NCI-H1092 (cell line): ENCODE measurements at places on chromosomes 3 and 15.

DNA sequence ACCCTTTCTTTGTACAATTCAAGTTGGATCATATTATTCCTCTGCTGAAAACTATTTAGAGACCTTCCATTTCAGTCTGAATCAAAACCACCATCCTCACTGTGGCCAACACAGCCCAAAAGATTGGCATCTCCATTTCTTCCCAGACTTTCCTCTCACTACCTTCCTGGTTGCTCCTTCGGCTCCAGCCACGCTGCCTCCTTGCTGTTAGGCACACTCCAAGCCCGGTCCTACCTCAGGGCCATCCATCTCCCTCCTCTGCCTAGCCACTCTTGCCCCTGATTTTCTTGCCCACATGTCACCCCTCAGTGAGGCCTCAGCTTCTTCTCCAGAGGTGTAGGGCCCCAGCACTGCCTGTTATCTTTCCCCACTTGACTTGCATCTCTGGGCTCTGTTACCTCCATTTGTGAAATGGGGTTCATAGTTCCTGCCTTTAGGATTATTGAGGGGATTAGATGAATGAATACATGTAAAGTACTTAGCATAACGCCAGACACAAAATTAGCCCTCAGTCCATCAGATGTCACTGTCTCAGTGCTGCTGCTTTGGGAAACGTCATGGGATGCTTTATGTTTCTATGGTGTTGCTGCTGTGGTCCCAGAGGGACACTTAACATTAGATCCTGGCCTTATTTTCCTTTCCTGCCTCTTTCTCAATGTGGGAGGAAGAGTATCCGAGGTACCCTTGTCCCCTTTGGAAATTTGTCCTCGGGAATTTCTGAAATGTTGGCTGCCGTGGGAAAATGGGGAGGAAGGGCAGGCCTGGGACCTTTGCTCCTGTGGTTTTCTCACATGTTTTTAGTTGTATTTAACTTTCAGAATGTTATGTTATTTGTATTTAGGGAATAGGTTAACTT lies 31.3 kb downstream of the SNRK start:
- no peak for DNase-seq

DNA sequence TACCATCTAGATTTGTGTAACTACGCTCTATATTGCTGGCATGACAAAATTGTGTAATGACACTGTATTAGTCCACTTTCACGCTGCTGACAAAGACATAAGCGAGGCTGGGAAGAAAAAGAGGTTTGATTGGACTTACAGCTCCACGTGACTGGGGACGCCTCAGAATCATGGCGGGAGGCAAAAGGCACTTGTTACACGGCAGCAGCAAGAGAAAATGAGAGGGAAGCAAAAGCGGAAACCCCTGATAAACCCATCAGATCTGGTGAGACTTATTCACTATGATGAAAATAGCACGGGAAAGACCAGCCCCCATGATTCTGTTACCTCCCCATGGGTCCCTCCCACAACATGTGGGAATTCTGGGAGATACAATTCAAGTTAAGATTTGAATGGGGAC lies 905.7 kb downstream of the DIPK2A start:
- DNase-seq = no peak

DNA sequence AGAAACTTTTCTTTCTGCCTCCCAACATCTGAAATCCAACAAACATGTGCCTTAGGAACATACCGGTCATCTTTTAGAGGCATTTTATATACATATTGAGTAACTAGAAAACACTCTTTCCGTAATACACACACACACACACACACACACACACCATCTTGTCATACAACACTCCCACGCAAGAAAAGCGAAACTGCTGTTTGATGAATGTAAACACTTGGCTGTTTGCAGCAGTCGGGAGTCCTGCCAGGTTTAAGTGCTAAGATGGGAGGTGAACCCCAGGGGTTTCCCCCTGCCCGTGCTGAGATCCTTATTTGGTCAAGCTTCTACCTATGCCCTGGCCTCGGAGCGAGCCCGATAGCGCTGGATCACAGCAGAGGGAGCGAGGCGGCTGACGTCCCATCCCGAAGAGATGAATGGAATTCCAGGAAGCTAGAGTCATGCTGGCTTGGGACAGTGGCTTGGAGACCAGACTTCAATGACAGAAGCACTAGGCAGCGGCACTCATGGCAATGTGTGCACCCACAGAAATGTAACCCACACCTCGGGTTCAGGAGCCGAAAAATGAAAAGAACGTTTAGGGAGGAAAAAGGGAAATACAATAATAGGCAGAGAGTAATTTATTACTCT lies 1.3 kb upstream of the THBS1 start:
- no peak for DNase-seq

GRCh38 chr3:121835465-121835801 lies 424 bp downstream of the EAF2 start:
- DNase-seq = no peak

GRCh38 chr15:29784413-29784812 lies 37.9 kb downstream of the TJP1 start:
- no peak for DNase-seq

GRCh38 chr15:33592864-33593263 lies 282.1 kb downstream of the RYR3 start:
- no peak for DNase-seq

- no peak for DNase-seq
Measured at GRCh38 chr15:58490086-58490887, 58.5 kb downstream of the LIPC start.

- no peak for DNase-seq
Measured at GRCh38 chr3:192821161-192821560, 93.8 kb upstream of the FGF12 start.

DNA sequence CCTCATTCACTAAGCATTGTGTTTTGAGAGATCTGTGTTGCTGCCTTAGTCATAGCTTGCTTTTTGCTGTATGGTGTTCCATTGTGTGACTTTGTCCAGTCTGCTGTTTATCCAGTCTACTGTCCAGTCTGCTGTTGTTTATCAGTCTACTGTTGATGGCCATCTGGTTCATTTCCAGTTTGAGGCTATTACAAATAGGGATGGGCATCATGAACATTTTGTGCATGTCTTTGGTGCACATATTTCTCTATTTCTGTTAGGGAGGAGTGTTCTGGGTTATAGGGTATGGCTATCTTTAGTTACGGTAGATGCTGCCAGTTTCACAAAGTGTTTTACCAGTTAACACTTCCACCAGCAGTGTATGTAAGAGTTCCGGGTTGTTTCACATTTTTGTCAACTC lies 22.2 kb upstream of the CLEC3B start:
- no peak for DNase-seq

GRCh38 chr15:60612400-60613048 lies 133.6 kb upstream of the ICE2 start:
- no peak for DNase-seq

DNA sequence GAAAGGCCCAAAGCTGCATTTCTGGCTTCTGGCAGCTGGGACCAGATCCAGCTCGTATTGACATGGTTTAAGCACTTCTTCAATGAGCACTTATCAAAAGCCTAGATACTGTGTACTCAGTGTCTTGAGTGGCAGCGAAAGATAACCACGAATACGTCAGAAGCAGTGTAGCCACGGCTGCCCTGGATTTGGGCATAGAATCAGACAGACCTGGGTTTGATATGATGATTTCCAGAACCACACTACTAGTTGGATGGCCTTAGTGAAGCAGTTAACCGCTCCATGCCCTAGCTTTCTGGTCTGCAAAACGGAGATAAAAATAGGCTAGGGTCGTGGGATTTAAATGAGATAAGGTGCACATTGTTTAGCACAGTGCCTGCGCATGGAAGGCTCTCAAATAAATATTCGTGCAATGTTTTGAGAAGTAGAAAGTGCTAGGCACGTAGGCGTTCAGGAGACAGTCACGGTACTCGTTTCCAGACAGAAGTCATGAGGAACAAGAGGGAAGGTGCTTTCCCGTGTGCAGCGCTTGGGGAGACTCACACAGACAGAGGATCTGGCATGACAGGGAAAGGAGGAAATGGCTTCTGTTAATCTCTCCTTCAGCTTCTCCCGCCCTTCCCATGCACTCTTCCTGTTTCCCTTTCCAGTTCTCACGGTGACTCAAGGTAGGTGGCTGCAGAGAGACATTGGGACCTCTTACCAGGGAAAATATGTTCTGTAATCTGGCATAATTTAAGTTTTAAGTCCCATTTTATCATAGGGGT lies 70.3 kb downstream of the CCNL1 start:
- no peak for DNase-seq
